ENCODE measurements at places on chromosomes 12 and 14. TPM values are rescaled to one million over a fixed set of nuclear protein-coding genes. Genes with fewer than 3 reads are reported as not detected.

DNA sequence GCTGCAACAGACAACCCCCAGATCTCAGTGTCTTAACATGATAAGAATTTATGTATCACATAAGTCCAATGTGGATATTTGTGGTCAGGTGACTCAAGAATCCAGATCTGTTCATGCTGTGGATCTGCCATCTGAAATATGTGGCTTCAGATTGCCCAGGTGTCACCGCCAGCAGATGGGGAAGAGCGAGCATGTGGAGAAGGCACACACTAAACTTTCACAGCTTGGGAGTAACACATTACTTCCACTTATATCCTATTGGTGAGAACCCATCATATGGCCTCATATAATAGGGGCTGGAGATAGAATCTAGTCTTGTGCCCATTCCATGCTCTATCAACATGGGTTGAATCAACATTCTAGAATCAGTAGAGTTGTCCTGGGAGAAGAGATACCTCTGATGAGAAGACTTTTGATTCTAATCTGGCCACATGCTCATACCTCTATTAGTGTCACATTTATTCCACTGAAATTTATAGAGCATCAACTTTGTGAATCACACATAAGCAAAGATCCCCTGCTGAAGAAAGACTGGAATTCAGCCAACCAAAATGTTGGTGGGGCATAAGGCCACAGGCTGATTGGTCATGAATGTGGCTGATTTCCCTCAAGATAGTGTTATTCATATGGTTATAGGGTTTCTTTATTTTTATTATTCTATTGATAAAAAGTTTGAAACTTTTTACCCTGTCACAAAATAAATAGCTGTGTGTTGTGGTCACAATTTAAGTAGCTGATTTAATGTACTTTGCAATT, 6.0 kb upstream of the CALCOCO1 start:
- no peak for DNase-seq

SLC5A8 gene
- total RNA-seq, result not detected

C12orf42 gene
- not detected for total RNA-seq

DNA sequence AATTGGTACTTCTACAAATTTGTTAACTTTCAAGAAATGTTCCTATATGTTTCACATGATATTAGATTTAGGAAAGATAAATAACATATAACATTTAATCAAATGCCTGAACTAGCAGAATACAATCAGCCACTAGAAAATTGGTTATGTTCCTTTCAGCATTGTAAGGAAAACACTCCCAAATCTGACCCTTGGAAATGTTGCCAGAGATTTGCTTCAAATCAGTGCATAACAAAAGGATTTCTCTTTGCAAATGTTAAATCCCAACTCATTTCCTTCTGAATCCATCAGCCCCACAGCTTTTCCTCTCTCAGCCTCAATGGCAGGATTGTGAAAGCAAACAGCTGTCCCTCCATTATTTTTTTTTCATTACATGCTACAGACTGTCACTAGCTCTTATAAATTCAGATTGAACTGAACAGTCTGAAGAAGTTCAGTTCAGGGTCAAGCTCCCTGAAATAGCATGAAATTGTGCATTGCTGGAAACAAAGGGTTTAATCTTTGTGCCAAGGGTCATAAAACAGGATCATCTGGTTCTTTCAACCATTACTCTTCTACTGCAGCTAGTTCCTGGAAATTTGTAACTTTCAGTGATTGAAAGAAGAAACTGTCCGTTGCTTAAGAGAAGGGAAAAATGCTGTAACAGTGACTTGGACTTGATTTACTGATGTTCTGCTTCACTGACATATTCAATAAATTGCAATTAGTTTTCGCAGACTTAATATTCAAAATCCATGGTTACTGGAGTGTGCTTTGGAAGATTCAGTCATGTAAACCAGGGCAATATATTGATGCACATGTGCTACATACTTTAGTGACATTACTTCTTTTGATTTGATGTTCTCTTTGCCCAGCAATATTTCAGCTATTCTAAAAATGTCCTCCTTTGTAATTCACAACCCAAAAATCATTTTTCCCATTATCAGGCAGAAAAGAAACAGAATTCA, 246.4 kb downstream of the RPL10L start:
- no peak for DNase-seq

LRRK2 gene
- 37.1 TPM for total RNA-seq

DNA sequence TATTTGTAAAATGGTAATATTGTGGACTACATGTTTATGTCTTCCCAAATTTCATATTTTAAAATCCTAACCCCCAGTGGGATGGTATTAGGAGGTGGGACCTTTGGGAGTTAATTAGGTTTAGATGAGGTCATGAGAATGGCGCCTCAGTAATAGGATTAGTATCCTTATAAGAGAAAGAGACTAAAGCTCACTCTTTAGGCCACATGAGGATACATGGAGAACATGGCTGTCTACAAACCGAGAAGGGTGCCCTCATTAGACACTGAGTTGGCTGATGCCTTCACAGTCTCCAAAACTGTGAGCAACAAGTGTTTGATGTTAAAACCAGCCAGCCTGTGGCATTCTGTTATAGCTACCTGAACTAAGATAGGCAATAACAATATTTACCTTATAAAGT, 58.3 kb upstream of the OTOGL start:
- no peak for DNase-seq

DNA sequence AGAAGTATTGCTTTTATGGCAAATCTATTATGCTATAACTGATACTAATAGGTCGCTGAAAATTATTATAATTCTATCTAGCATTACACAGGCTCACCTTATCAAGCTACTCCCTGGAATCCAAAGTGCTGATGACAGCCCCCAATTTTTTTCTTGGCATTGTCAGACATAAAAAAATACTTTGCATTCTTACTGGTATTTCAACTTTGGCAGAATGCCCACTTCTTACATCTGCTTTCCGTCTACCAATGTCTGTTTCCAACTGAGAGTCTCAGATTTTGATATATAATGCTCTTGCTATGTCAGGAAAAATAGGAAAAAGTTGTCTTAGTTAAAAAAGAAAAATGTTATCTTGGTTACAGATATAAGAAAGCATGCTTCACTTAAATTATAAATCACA, 615.4 kb downstream of the C12orf50 start:
- no peak for DNase-seq

ADGRD1 gene
- total RNA-seq, result 35.8 TPM

ENDOU gene
- total RNA-seq, result 21.4 TPM

DNA sequence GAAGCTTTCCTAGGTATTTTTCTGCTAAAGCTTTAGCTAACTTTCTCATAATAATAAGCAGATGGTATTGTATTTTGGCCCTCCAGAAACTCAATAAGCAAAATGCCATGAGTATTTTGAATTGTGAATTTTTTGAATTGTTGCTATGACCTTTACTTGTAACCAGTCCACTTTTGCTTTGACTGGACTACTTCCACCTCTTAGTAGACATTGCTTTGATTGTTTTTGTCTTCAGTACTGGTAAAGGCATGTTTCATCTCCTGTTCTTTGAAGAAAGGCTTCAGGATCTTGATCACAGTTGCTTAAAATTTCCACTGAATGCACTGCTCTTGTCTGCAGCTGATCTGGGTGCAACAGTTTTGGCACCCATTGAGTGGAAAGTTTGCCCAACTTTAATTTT, 102.3 kb downstream of the TRMT5 start:
- DNase-seq, result no peak

PTPN6 gene
- total RNA-seq, result 17.4 TPM

DNA sequence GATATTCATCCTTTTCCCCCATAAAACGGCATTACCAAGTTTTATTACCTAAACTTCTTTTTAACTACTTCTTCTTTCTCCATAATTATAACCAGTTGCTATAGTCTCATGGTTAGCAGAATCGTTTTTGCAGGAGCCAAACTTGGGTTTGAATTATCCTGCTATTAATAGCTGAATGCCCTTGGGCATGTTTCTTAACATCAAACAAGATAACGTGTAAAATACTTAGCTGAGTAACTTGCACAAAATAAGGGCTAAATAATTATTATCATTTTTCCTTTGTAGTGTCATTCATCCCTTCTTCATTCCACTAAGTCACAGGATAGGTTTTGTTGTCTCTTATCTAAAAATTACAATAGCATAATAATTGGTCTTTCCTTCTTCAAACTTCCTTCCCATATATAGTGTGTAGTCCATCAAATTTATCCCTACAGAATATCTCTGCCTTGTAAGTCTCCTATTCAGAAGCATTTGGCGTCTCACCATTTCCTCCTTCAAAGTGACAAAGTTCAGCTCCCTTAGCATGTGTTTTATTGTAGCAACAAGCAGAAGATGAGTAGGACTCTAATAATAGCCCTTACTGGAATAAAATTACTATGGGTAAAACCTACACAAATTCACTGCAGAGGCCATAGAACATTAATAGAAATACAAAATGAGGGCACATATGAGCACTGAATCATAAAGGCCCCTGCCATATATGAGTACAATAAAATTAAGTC, 63.8 kb downstream of the FAR2 start:
- no peak for DNase-seq

RFX4 gene
- total RNA-seq, result not detected

- no peak for DNase-seq
Measured at GRCh38 chr12:42468921-42469320, 120.6 kb downstream of the PRICKLE1 start.

- DNase-seq, result no peak
Measured at GRCh38 chr14:77660754-77661153, 44.3 kb upstream of the SPTLC2 start.

- DNase-seq, result no peak
Measured at GRCh38 chr12:124653169-124653931, 85.9 kb upstream of the NCOR2 start.

DNA sequence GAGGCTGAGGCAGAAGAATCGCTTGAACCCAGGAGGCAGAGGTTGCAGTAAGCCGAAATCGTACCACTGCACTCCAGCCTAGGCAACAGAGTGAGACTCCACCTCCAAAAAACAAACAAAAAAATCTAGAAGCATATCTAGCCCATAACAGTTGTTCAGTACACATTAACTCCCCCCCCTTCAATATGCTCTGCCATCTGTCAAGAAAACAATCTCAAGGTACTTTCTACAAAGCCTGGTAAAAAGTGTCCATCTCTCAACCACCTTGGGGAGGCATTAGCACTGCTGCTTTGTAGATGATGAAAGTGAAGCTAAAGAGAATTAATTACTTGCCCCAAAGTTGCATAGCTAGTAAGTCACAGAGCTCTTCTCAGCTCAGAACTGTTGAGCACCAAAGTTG, 24.9 kb downstream of the LGALS3 start:
- DNase-seq, result no peak

- no peak for DNase-seq
Measured at GRCh38 chr12:103969391-103969790, 3.7 kb downstream of the TDG start.

DNA sequence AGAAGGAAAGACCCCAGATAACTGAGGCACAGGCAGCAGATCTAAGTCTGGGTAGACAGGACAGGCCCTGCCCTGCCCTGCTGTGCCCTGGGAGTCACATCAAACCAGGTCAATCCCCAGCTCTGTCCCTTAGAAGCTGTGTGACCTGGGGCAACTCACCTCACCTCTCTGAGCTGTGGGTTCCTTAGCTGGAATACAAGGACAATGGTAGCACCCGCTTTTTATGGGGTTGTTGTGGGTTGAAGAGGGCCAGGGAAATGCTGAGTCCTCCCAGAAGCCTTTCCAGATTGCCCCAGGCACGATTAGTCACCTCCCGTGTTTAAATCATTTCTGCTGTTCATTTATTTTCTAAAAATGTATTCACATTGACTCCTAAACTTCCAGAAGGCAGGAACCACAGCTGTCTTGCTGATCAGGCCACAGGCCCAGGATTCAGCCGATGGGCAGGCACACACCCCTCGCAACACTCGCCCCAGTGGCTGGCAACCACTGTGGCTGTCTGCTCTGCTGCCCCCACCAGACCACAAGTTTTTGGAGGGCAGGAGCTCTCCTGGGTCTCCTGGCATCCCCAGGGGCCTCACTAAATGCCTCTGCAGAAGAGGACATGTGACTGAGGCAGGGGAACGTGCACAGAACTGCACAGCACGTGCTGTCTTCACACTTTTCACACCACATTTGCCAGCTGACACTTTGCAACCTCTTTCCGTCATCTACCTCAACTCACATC, 3.0 kb downstream of the SELPLG start:
- no peak for DNase-seq

GRCh38 chr14:39716987-39717570, 284.8 kb upstream of the FBXO33 start:
- DNase-seq, result no peak

MYH6 gene
- total RNA-seq, result not detected

DNA sequence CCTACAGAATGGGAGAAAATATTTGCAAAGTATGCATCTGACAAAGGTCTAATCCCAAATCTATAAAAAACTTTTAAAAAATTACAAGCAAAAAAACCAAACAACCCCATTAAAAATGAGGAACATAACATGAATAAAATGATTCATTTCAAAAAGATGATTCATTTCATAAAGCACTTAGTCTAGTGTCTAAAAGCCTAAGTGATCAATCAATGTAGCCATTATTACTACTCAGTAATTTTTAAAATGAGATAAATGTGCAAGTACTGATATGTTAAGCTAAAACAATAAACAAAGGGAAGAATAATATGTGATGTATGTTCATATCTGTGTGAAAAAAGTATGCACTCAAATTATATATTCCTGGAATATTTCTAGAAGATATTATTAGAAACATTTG, 119.1 kb upstream of the GARIN6 start:
- DNase-seq, result no peak

- no peak for DNase-seq
Measured at GRCh38 chr12:68497702-68498101, 113.0 kb upstream of the RAP1B start.

DNAJC22 gene
- 3.7 TPM for total RNA-seq

BMAL2 gene
- 9.8 TPM for total RNA-seq

GRCh38 chr14:105255021-105255507, 6.7 kb downstream of the BTBD6 start:
- DNase-seq, result no peak

GYS2 gene
- total RNA-seq, result 0.98 TPM

DNA sequence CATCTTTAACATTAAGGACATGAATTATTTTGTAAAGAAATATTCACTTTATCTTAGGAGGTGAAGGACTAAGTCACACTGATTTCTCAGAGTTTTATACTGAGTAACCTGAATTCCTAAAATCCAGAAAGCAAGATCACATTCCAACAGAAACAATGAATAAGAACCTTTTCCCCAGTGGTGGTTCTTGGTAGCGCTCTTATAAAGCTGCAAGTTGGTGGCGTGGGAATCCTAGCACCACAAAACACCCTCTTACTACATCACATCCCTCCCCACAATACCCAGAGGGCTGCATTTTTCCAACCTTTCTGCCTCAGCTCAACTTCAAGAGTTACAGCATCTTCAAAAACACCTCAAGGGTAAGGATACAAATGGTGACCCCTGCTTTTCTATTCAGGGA, 44.0 kb upstream of the SMUG1 start:
- DNase-seq, result no peak

- peak; percentile 70 for DNase-seq
Measured at GRCh38 chr14:23348297-23348655, 4.4 kb downstream of the SLC22A17 start.

GRCh38 chr12:47302111-47302671, 222.4 kb upstream of the AMIGO2 start:
- DNase-seq, result no peak

RERGL gene
- total RNA-seq, result 1.2 TPM

DNA sequence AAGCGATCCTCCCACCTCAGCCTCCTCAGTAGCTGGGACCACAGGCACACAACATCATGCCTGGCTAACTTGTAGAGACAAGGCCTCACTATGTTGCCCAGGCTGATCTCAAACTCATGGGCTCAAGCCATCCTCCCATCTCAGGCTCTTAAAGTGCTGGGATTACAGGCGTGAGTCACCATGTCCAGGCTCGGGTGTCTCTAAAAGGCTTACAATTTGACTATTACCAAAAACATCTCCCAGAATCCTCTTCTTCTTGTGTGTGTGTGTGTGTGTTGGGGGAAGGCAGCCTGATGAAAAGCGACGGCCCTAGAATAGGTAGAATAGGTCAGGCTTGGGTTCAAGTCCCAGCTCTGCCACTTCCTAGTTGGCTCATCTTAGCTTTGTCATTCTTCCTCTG, 16.8 kb downstream of the MSI1 start:
- DNase-seq, result no peak

PIK3C2G gene
- 1.7 TPM for total RNA-seq

All from vagina (tissue), 2 donors.